Muscle of back (tissue), 13 donors: ENCODE measurements at places on chromosomes 2 and 18.

DNA sequence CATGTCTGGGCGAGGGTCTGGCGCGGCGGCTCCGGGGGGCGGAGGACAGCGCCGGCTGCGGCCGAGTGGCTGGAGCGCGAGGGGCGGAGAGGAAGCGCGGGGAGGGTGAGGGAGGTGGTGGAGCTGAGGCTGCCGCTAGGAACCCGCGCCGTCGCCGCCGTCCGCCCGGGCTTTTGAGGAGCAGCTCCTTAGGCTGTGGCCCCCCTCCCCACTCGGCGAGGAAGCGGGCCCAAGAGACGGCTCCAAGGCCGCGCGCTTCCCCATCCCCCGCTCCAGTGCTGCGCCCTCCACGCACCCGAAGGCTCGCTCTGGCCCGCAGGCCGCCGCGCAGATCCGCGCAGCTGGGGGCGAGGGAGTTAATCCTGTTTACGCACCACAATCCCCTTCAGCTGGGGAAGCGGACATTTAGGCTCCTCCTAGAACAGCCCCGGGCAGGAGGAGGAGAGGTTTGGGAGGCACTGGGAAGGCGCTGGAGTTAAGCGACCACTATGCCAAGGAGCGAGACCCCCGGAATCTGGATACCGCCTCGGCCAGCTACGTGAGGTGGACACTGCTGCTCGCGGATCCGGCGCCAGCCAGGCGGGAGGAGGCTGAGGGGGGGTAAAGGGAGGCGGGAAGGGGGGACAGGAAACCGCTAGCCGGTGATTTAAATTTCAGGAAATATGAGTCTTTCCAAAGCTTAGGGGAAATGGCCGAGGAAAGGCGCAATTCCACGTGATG is at the start of gene CNRIP1:
CNRIP1 (minus strand) TSS at position 552 of the 720 bp plus-strand sequence; CDS start at position 3, 549 bp downstream.
- peak; percentile 98 for DNase-seq

GRCh38 chr18:6482198-6482977 is 67.7 kb upstream of the L3MBTL4 start:
- peak; percentile 68 for DNase-seq

- no peak for DNase-seq
Measured at GRCh38 chr2:54483426-54483825, 27.3 kb downstream of the SPTBN1 start.

DNA sequence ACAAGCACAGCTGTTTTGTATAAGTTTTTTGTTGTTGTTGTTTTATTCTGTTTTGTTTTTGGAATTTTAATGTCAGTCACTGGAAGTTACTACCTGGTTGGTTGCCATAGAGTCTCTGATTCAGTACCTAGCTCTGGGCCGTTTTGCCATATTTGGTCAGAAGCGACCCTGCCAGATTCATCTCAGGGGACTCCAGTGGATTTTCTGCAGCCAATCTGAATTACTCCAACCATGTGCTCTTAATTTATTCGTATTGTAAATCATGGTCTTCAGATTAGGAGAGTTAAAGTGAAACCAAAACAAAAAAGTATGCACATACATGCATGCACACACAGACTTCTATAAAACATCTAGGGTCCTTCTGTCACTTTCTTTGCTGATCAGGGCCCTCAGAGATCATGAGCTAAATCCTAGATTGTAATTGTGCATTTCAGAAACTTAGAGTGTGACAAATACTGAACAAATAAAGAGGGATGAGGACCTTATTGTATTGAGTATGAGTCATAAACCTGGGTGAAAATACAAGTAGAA is 317.4 kb upstream of the UBE2E3 start:
- DNase-seq = peak; percentile 81

GRCh38 chr2:144382849-144383248 is 137.1 kb downstream of the ZEB2 start:
- no peak for DNase-seq

DNA sequence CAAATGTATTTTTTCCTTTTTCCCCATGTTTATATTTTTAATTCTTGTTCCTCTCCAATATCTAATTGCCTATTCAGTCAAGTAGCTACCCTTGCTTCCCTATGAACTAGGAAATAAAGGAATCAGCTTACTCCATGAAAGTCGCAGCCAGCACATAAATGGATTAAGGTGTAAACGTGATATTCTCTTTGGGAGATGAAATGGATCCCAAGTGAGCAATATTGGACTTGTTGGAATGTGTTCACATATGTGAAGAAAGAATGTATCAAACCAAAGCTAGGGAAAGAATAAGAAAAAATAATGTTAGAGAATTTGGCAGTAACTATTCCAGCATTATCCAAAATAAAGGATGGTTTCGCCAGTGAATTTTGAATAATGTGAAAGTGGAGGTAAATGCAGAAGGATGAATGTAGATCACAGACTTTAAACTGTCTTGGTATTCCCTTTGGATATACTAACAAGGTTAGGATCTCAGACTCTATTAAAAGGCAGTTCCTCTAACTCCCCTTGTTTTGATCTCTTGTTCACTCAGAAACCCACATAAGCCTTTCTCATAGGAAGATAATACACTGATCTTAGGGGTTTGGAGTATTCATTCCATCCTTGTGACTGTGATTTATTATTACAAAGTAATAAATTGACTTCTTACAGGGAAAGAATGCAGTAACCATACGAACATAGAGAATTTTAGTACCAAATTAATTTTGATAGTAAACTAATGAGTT is 208.1 kb downstream of the BABAM2 start:
- no peak for DNase-seq

DNA sequence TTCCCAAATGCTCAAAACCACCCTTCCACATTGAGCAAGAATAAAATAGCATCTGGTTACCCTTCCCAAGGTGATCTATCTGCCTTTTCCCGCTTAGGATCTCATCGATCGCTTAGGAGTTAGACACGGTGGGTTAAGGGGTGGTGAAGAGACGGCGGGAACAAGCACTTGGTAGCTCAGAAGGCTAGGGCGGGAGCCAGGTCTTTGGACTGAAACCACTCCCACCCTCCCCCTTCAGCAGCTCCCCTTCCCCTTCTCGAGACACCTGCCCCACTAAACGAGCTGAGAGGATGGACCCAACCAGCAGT is 513 bp downstream of the THOC1 start:
- no peak for DNase-seq

DNA sequence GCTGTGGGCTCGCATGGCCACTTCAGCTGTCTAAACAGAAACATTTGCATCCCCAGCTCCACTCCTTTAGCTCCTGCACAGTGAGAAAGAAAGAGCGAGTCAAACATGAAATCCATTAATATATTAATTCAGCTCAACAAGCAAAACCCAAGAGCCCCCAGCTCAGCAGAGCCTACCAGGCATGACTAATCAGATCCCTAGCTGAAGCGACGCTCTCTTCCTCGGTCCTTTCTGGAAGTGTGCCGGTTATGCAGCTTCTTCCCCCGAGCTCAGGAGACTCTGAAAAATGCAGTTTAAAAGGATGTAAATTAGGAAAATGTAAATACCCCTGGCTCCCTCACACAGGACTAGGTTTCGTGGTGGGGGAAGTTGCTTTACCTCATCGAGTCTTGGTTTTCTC is 221.5 kb downstream of the ANKRD30B start:
- DNase-seq = no peak

DNA sequence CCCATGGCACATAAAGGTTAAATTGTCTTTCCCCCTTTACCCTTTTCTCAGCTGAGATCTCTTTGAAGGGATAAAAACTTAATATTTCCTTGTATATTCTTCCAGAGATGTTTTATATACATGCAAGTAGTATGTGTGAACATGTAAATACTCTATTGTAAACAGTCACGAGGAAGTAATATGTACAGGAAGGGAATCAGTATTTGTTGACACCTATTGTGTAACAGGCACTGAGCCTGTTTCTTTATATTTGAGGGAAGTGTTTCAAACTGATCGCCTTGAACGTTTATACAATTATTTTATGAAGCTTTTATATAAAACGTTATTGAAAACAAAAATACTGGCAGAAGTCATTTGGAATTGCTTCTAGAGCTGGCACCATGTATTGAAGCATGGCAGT is 13.2 kb downstream of the RALBP1 start:
- no peak for DNase-seq

DNA sequence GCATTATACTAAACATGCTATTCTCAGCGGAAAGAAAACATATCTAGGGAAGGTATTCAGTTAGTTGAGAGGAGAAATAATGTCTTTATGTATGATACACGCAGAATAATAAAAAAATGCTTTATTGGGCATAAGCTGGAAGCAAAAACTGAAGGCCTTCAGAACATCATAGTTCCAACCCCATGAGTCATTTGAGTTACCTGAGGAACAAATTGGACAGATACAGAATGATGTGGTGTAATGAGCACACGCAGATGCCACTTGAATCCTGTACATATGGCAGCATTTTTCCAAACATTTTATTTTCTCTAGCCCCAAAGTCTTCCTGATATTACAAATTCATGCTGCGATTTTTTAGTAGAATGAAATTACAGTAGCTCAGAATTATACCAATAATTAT is 23.2 kb upstream of the TRIB2 start:
- DNase-seq = no peak

DNA sequence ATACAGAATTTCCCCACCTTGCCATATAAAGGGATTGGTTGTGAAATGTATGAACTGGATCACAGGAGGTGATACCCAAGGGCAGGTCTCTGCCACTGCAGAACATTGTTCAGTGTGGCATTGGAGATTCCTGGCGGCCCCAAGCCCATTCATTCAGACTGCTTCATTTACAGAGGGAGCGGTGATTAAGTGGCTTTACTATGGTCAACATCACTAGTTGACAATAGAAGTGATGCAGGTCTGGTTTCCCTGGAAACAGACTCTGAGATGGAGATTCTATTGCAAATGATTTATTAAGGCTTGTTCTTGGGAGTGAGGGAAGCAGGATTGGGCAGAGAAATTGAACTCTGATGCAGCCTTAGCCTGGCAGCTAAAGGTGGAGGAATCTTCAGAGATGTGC is 62.4 kb downstream of the ZDBF2 start:
- DNase-seq = no peak
